ENCODE measurements at places on chromosomes 4 and X.

DNA sequence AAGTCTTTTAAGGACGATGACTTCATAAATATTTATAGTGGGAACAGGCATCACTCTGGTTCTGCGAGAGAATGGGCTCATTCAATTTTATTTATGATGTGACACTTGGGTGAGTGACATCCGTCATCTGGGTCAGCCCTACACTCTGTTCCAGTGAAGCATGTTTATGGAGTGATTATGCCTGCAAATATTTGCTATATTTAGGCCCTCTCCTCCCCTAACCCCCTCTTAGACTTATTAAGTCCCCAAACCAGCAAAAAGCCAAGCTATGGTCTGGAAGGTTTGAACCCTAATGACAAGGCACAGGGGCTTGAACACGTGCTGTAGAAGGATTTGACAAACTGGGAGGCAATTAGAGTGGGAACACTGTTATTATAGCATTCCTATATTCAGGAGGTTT lies 55.9 kb downstream of the C4orf51 start:
- H3K4me3 ChIP-seq = peak overlapping the region; percentile 89
- peaks cover 62% of the 10 kb centered on the region for H3K4me1 ChIP-seq
- DNase-seq = no peak
- no peaks in the 10 kb centered on the region for H3K36me3 ChIP-seq
- H3K27ac ChIP-seq = peak overlapping the region; percentile 100

DNA sequence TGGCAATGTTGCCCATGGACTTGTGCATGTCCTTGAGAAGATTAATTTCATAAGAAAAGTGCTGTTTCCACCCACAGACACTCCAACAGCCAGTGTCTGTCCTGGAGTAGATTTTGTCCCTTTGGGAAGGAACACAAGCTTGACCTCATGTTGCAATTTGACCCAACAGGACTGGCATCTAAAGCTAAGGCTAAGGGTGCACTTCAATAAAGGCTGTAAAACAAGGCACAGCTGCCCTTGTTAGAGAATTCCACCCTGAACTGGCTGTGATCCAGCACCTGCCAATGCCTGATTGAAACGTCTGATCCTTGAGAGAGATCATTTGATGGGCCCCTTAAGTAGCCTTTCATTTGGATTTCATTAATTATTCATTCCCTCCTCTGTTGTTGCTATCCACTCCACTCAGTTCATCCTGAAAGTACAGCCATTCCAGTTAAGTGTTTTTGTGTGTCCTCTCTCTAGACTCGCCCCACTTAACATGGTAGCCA lies 56.2 kb downstream of the CD99L2 start:
- H3K36me3 ChIP-seq = no peaks in the 10 kb centered on the region
- no peak overlapping the region for H3K27ac ChIP-seq
- DNase-seq = no peak
- no peak overlapping the region for H3K4me3 ChIP-seq
- H3K4me1 ChIP-seq = peaks cover 16% of the 10 kb centered on the region

DNA sequence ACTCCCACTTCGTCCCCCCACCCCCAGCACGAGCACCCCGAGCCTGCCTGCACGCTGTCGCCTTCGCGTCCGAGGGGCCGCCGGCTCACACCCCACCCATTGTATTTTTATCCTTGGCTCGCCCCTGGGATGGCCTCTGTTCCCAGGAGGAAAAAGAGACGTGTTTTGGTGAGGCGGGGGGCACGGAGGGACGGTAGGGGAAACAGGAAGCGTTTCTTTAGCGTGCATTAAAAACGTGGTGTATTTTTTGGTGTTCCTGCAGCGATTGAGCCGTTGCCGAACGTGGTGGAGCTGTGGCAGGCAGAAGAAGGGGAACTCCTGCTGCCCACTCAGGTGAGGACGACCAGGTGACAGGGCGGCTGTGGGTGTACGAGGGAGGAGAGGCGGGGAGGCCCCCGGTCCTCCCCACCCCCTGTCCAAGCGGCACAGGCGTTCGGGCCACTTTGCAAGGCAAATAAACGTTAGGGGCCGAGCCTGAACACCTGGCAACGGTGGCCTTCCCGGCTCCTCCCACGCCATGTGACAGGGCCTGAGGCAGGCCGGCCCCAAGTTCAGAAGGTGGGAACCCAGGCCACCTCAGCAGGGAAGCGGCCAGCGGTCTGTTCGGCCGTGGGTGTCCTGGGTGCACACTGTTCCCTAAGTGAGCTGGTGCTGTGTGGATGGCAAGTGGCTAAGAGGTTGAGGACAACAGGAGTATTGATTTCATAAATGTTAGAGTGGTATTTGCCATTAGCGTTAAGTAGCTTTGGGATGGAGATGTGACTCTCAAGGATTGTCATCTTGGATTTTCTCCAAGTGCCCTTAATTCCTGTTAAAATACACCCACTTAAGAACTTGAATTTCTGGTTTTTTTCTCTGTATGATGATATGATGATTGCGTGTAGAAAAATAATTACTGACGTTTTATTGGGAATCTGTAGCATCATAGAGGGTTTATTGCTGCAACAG lies 1.1 kb downstream of the TMEM131L start:
- H3K27me3 ChIP-seq = 0 out of 2 replicates have a peak, but pooled peaks cover 2% of the 10 kb centered on the region
- H3K27ac ChIP-seq = peak overlapping the region; percentile 32
- peak overlapping the region; percentile 92 for H3K4me3 ChIP-seq
- H3K4me1 ChIP-seq = peaks cover 46% of the 10 kb centered on the region
- DNase-seq = no peak

DNA sequence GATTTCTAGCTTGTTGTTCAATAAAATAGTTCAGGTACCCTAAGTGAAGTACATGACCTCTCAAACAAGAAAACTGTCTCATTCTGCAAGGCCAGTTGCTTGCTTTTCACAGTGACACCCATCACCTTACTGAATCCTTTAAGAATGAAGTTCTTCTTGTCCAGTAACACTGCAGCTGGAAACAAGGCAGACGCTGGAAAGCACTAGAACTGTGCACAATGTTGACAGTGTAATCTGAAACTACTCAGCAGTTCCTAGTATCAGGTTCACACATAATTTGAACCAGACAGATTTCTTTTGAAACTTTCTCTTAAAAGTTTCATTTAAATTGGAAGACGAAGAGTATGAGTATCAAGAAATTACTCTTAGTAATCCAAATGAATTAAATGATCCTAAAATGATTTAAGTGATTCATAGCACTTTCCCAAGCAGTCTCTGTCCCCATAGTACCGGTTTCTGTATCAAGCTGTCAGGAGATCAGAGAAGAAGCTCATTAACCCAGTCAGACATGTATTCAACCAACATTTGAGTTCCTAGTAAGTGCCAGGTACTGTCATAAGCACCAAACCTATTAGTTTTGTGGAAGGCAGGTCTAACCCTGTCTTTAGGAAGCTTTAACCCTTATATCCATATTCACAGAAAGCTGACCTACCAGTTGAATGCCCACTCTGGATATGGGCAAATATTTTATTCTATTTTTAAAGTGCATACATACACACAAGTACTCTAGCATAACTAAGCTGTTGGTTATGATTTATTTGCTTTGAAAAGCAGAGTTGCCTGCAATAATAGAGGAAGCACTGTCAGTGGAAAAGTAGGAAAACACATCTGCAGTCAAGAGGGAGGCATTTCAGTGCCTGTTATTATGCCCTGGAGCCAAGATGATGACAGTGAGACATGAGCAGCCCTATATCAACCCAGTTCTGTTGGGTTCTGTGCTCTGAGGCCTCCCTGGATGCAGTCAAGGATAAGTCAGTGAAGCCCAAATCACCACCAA lies 63.6 kb downstream of the PALLD start:
- DNase-seq = no peak
- peaks cover 2% of the 10 kb centered on the region for H3K27me3 ChIP-seq
- 0 out of 2 replicates have a peak overlapping the region, but pooled peaks have one; percentile 11 for H3K4me3 ChIP-seq
- H3K36me3 ChIP-seq = peaks cover 4% of the 10 kb centered on the region

DNA sequence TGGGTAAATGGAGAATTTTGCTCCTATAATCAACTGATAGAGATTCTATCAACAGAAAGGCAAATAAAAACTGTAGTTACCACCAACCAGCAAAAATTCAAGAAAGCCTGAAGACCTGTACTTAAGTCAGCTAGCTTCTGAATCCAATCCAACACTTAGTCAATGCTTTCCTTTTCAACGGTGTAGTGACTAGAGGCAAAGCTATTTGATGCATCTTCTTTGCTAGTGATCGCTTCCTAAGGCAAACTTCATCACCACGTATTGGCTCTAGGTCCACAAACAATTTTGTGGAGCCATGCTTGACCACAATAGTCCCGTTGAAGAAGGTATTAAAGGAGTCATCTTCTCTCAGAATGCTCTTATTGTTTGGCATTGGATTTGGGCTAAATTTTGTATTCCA lies 25.0 kb upstream of the UBA6 start:
- peaks cover 69% of the 10 kb centered on the region for H3K4me1 ChIP-seq
- peak overlapping the region; percentile 94 for H3K27ac ChIP-seq

DNA sequence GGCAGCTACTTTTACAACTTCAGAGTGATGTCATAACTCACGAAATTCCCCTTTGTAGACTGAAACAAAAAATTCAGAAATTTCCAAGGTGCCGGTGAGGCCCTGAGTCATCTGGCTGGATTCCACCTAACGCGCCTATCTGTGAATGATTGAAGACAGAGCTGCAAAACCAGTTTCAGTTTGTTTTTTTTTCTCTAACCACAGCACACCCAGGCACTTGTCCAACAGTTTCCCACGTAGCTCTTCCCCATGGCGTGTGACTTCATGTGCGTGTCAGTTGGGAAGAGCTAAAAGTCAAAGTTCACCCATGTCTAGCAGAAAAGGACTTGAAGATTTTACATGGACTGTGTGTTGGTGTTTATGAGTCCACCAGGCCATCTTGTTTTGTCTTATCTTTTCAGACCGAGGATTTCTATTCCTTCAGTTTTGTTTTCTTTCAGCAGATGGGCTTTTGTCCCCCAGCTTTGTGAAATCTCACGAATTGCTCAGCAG lies 16.4 kb downstream of the TCEANC start:
- peak; percentile 79 for DNase-seq
- H3K27ac ChIP-seq = peak overlapping the region; percentile 77
- peaks cover 19% of the 10 kb centered on the region for H3K4me1 ChIP-seq
- peaks cover 4% of the 10 kb centered on the region for H3K27me3 ChIP-seq
- H3K4me3 ChIP-seq = peak overlapping the region; percentile 52
- H3K36me3 ChIP-seq = no peaks in the 10 kb centered on the region

DNA sequence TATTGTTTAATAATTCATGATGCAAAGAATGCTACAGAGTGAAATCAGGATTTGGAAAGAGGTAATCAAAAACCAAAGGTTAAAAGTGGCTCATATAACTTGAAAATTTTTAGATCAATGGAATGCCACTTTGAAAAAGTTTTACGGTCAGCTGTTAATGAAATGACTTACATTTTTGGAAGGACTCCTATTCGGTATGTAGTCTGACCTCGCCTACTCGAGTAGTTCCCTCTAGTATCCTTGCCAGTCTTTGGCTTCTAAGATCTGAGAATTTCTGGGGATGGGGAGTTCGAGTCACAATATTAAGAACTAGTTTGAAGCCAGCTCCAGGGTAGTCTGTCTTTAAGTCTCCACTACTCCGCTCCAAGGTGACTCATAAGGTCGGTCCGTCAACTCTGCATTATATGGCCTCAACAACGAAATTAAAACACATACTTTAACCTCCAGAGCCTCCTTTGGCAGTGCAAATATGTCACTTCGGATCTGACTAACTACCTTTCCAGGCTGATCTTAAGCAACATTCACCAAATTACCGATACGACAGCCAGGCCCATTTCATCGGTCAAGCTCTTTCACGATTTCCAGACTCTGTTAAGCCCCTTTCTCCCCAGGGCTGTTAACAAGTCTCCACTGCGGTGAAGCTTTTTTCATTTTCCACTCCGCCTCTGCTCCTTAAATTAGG lies 733 bp upstream of the NAA15 start:
- peak overlapping the region; percentile 99 for H3K4me3 ChIP-seq
- H3K27ac ChIP-seq = peak overlapping the region; percentile 98
- peaks cover 57% of the 10 kb centered on the region for H3K4me1 ChIP-seq
- H3K36me3 ChIP-seq = peaks cover 27% of the 10 kb centered on the region

GRCh38 chr4:40190019-40190418 lies 6.8 kb upstream of the RHOH start:
- H3K36me3 ChIP-seq = no peaks in the 10 kb centered on the region
- H3K4me3 ChIP-seq = no peak overlapping the region
- peaks cover 20% of the 10 kb centered on the region for H3K4me1 ChIP-seq

- no peaks in the 10 kb centered on the region for H3K4me1 ChIP-seq
- H3K36me3 ChIP-seq = no peaks in the 10 kb centered on the region
- DNase-seq = peak; percentile 36
- H3K27ac ChIP-seq = no peak overlapping the region
These were observed 5.8 kb downstream of the ANOS1 start for GRCh38 chrX:8726031-8726652.

GRCh38 chr4:143207555-143207954 lies 22.8 kb downstream of the USP38 start:
- H3K4me1 ChIP-seq = no peaks in the 10 kb centered on the region
- H3K4me3 ChIP-seq = no peak overlapping the region
- H3K36me3 ChIP-seq = peaks cover 21% of the 10 kb centered on the region
- H3K27me3 ChIP-seq = no peaks in the 10 kb centered on the region
- DNase-seq = peak; percentile 31

- peaks cover 8% of the 10 kb centered on the region for H3K27me3 ChIP-seq
- no peaks in the 10 kb centered on the region for H3K4me1 ChIP-seq
- DNase-seq = peak; percentile 41
- H3K36me3 ChIP-seq = no peaks in the 10 kb centered on the region
These were observed 95.4 kb downstream of the COL25A1 start for GRCh38 chr4:109207061-109207460.

- no peaks in the 10 kb centered on the region for H3K27me3 ChIP-seq
- peaks cover 24% of the 10 kb centered on the region for H3K36me3 ChIP-seq
- H3K4me3 ChIP-seq = no peak overlapping the region
- H3K4me1 ChIP-seq = peaks cover 32% of the 10 kb centered on the region
These were observed 54.6 kb downstream of the RELL1 start for GRCh38 chr4:37631551-37631950.

DNA sequence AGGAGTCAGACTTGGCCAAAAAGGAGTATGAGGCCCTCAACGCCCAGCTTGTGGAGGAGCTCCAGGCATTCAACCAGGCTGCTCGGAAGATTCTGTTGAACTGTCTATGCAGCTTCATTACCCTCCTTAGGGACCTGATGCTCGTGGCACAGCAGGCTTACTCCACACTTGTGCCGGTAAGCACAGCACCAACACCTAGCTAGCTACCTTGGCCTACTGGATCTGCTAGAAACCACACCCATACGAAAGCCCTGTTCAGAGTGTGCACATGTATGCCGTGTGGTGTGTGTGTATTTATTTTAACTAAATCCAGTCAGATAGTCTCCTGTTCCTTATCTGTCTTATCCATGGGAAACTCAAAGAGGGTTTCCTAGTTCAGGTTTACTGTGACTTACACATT lies 49.3 kb downstream of the INTS12 start:
- H3K27ac ChIP-seq = no peak overlapping the region
- no peak for DNase-seq
- H3K36me3 ChIP-seq = no peaks in the 10 kb centered on the region
- no peak overlapping the region for H3K4me3 ChIP-seq
- no peaks in the 10 kb centered on the region for H3K4me1 ChIP-seq

GRCh38 chr4:39563346-39563847 lies 36.2 kb upstream of the UGDH start:
- peaks cover 2% of the 10 kb centered on the region for H3K27me3 ChIP-seq
- peaks cover 23% of the 10 kb centered on the region for H3K4me1 ChIP-seq
- peaks cover 24% of the 10 kb centered on the region for H3K36me3 ChIP-seq
- no peak for DNase-seq

Measured in HFFc6 (cell line).